ENCODE measurements at places on chromosomes 6 and 20.

- DNase-seq: no peak
These were observed 3.2 kb downstream of the TFB1M start for GRCh38 chr6:155311086-155311485.

- DNase-seq: no peak
These were observed 15.9 kb upstream of the PLCG1 start for GRCh38 chr20:41121399-41121798.

DNA sequence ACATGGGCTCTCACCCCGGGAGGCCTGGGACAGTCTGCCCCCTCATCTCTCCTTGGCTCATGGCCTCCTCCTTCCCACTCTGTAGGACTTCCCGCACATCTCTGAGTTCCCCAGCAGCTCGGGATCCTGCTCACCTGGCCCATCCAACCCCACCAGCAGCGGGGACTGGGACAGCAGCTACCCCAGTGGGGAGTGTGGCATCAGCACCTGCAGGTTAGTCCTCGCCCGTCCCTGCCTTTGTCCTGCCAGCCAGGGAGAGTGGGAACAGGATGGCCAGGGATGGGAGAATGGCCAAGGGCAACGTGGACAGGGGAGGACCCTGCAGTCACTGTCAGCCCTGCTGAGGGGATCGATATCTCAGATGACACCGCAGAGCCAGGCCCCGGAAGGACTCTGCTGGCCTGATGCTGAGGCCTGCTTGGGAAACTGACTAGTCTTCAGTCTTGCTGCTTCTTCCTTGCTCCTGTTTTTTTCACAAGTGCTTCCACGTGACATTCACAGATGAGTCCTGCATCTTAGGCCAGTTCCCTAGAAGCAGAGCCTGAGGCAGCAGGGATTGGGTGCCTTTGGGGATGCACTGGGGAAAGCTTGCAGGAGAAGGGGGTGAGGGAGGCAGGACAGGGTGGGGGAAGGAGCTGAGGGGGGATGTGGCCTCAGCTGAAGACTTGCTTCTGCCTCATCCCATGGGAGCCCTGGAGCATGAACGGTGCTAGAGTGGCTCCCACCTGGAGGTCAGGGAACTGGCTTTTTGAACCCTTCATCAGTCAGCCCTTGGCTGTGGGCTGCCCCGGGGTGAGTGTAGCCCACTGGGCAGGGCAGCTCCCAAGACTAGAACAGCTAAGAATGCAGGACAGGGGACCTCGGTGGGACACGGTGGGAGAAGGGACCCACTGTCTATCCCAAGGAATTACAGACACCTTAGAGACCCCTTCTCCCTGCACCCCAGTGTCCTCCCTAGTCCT lies 120.1 kb downstream of the JPH2 start:
- no peak for DNase-seq

GRCh38 chr6:52925042-52925441 lies 15.5 kb upstream of the GSTA3 start:
- DNase-seq: no peak

DNA sequence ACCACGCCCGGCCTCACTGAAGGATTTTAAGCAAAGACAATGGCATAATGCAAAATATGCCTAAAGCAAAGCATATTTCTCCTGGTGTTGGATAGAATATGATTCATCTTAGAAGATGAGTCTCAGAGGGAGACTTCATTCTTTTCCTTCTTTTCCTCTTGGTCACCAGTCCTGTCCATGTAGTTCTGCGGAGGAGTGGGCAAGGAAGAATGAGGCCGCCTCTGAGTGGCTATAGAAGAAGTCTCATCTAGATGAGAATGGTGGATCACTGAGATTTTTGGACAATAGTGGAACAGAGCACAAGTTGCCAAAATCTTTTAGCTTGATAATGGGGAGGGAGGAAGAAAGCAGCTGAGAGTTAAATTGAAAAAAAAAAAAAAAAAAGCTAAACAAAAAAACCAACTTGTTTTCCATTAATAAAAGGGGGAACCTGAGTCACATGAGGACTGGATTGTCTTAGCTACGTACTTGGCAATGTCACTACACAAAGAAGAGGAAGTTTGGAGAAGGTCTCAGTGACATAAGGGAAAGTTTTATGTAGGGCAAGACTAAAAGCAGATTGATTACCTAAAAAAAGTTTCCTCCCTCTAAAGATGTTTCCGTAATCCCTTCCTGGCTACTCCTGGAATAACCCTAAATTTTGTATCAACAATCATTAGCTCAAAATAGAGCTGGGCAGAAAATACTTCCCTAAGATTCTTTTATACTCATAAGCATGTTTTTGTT lies 6.0 kb downstream of the CD83 start:
- no peak for DNase-seq

DNA sequence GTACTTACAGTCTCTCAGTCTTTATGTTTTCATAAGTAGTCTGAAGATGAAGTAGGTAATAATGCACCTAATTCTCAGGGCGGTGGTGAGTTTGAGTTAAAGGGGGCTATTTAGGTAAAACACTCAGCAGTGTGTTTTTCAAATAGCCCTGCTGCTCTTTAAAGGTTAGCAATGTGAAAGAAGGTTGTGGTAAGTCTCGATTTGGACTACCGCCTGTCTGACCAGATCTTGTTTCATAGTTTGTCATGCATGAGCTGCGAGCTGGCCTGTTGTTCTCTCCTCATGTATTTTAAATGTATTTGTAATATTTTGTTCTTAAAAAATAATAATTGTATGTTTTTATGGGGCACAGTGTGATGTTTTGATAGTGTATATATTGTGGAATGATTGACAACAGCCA lies 340.2 kb downstream of the DHX35 start:
- DNase-seq: no peak

DNA sequence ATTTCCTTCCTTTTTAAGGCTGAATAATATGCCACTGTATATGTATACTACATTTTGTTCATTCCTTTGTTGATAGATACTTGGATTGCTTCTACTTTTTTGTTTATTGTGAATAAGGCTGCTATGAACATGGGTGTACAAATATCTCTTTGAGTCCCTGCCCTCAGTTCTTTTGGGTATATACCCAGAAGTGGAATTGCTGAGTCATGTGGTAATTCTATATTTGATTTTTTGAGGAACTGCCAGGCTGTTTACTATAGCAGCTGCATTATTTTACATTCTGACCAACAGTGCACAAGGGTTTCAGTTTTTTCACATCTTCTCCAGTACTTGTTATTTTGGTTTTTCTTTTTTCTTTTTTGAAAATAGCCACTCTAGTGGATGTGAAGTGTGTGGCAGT lies 34.1 kb downstream of the CDS2 start:
- DNase-seq: no peak

DNA sequence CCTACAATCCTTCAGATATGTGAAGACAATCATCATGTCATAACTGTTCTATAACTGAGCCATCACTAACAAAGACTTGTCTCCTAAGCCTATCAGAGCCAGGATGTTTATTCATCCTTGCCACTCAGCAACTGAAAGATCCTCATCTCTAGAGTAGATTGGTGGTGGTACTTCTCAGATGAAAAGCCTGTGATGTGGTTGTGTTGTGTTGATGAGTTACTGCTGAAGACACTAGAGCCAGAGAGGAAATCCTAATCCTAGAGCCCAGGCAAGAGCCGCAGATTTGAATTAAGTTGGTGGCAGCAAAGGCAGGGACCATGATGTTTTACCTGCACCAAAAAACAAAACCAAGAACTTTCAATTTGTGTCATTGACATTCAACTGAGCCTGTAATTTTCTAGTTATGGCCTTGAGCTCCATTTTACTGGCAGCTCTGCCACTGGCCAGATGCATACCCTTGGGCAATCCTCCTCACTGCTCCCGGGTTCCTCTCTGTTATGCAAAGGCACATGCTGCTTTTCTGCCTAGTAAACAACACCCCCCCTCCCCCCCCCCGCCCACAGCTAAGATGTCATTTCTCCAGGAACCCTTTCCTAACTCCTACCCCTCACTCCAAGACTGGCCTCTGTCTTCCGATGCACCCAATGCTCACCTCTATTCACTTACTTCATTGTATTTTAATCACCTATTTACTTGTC lies 50.2 kb upstream of the REV3L start:
- DNase-seq: no peak

- no peak for DNase-seq
These were observed 12.9 kb downstream of the TBPL1 start for GRCh38 chr6:133965817-133966360.

DNA sequence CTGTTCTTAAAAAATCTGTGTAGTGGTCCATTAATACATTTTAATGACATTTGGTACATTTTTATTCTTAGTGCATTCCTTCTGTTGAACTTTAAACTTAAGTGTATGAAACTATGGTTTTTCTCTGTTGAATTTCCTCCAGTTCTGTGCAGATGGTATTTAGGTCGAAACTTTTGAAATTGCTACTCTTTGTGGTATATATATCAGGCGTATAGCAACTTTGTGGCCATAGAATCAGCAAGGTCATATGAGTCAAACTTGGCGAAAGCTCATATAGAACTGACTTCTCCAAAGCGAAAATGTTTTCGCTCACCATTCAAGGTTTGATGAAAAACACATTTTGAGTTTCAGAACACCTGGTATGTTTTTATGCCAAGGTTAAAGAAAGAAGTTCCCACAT lies 93.7 kb downstream of the MAP3K4 start:
- DNase-seq: no peak

DNA sequence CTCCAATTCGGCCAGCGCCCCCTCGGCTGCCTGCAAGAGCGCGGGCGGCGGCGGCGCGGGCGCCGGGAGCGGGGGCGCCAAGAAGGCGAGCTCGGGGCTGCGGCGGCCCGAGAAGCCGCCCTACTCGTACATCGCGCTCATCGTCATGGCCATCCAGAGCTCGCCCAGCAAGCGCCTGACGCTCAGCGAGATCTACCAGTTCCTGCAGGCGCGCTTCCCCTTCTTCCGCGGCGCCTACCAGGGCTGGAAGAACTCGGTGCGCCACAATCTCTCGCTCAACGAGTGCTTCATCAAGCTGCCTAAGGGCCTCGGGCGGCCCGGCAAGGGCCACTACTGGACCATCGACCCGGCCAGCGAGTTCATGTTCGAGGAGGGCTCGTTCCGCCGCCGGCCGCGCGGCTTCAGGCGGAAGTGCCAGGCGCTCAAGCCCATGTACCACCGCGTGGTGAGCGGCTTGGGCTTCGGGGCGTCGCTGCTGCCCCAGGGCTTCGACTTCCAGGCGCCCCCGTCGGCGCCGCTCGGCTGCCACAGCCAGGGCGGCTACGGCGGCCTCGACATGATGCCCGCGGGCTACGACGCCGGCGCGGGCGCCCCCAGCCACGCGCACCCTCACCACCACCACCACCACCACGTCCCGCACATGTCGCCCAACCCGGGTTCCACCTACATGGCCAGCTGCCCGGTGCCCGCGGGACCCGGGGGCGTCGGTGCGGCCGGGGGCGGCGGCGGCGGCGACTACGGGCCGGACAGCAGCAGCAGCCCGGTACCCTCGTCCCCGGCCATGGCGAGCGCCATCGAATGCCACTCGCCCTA lies 963 bp downstream of the FOXF2 start:
- no peak for DNase-seq

DNA sequence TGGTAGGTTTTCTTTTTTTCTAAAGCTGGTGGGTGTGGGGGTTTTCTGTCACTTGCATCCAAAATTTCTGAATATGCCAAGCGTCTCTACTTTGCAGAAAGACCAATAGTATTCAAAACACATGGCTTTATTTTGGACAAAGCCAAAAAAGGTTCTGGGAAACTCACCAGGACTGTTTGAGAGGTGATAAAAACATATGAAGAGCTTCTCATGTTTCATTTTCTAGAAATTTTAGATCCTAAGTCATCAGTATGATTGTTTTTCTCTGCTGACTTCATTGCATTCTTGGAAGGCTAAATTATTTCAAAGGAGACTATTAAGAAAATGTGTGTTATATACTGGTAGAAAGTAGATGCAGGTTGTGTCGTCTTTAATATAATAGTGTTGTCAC lies 51.3 kb downstream of the GCLC start:
- no peak for DNase-seq

DNA sequence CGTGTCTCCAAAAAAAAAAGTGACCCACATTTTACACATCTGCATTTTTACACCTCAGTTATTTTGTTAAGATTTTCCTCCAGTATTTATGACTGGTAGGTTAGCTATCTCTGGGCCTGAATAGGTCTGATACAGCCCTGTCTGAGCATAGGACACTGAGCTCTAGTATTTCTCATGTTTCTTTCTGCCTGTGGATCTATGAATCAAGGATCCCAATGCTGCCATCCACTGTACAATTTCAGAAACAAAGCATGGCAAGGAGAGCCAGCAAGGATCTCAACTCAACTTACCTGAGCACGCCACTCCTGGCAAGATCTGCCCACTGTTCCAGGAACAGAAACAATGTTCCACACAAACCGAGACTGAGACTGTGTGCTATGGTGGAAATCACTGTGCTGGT lies 36.4 kb upstream of the ENPP5 start:
- no peak for DNase-seq

- DNase-seq: no peak
These were observed 25.1 kb downstream of the PRKN start for GRCh38 chr6:162702446-162702845.

- no peak for DNase-seq
These were observed 46.9 kb upstream of the QKI start for GRCh38 chr6:163367497-163368183.

DNA sequence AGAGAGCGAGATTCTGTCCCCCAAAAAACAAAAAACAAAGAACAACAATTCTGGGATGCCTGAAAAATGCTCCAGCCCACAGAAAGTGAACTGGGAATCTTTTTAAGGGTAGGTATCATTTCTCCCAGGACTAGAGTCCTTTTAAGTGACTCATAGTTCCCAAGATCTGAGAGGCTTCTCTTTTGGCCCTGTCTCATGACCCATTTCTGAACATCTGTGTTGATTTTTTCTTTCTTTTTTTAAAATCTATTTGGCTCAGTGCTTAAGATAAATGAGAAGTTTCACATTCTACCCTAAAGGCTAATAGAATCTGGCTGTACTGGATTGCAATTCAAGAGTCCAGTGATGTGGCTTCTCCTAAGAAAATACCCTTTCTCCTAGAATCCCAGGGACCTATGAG lies 217.6 kb upstream of the FOXQ1 start:
- DNase-seq: no peak

- no peak for DNase-seq
These were observed 65.0 kb downstream of the MRPL14 start for GRCh38 chr6:44062105-44062770.

GRCh38 chr6:47034421-47034820 lies 7.7 kb downstream of the ADGRF1 start:
- DNase-seq: no peak

DNA sequence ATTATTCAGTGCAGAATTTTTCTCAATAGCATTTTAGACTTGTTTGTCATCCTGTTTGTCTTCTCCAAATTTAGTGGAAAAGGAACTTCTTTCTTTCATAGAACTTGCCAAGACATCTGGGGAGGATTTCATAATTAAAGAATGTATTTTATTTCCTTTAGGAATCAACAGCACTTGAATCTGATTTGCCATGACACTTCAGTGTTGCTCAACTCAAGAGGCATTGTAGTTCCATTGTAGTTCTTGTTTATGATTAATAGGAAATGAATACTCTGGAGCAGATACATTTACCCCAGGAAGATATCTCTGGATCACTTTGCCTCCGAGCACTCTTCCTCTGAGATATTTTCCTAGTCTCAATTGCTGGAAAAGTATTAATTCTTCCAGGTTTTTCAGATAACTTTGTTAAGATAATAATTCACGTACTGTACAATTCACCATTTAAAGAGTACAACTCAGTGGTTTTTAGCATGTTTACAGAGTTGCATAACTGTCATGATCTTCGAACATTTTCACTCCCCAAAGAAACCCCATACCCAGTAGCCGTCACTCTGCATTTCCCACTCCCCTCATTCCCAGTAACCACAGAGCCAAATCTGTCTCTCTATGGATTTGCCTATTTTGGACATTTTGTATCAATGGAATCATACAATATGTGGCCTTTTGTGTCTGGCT lies 29.7 kb downstream of the AKAP12 start:
- no peak for DNase-seq
